ENCODE measurements at places on chromosomes 4 and X. TPM values are rescaled to one million over a fixed set of nuclear protein-coding genes. Genes with fewer than 3 reads are reported as not detected.

CABS1 gene
- not detected for total RNA-seq

LDOC1 gene
- 47.4 TPM for total RNA-seq

DGKK gene
- 0.03 TPM for total RNA-seq

GLOD5 gene
- total RNA-seq = 0.84 TPM

CXCL10 gene
- 31.6 TPM for total RNA-seq

DNA sequence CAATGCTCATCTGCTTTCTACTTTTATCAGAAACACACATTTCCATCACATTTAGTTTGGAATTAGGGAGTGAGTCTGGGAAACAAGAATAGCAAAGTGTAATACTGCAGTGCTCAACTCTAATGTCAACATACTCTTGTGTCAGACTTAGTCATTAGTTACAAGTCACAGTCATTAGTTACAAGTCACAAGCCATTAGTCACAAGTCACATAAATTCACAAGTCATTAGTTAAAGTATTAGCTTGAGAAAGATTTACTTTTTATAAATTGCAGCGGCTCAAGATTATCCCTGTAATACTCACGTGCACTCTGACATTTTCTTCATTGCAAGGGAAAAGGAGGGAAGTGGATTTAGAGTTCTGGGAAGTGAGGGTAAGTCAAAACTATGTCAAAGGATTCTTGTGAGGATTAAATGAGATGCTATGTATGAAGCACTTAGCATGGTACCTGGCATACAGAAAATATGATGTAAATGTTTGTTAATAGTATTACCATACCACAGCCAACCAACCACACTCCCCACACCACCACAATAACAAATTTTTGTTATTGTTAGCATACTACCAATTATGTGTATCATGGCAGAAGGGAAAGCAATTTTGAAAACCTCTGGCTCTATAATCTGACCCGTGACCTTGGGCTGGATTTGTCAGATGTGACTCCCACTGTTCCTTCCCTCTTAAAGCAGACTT is 116.6 kb downstream of the ARHGAP24 start:
- H3K36me3 ChIP-seq = no peaks in the 10 kb centered on the region
- no peak overlapping the region for H3K27ac ChIP-seq
- DNase-seq = no peak
- no peaks in the 10 kb centered on the region for H3K27me3 ChIP-seq
- no peaks in the 10 kb centered on the region for H3K4me1 ChIP-seq

GRCh38 chrX:44228621-44229020 is 114.9 kb downstream of the EFHC2 start:
- no peaks in the 10 kb centered on the region for H3K36me3 ChIP-seq
- H3K4me1 ChIP-seq = no peaks in the 10 kb centered on the region
- no peak for DNase-seq
- no peak overlapping the region for H3K4me3 ChIP-seq
- no peak overlapping the region for H3K27ac ChIP-seq

DNA sequence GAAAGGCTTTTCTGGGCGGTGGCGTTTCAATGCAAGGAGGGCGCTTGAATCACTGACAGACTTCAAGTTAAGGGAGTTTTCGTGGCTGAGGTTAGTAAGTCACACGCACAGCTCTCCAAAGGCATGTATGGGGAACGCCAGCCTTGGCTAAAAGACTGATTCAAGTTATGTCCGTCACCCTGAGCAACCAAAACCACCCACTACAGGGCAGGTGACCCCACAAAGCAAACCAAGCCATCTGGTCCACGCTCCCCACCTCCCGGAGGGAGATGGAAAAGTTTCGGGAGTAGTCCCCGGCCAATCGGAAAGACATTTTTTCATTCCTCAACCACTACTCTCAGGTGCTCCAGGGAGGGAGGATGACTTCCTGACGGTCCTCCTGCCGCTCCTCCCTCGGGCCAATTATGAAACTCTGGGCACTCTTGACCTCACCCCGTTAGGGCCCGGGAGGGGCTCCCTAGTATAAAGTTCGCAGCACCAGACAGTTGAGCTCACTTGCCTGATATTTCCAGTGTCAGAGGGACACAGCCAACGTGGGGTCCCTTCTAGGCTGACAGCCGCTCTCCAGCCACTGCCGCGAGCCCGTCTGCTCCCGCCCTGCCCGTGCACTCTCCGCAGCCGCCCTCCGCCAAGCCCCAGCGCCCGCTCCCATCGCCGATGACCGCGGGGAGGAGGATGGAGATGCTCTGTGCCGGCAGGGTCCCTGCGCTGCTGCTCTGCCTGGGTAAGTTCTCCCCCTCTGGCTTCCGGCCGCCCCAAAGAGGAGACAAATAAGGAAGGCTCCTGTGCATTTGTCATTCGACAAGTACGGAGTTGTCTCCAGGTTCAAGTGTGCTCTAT is at the start of gene EREG:
EREG (plus strand) TSS at position 494 of the 840 bp plus-strand sequence; CDS start at position 658, 164 bp downstream.
- H3K36me3 ChIP-seq = no peaks in the 10 kb centered on the region
- peaks cover 20% of the 10 kb centered on the region for H3K4me1 ChIP-seq
- H3K27me3 ChIP-seq = peaks cover 26% of the 10 kb centered on the region
- H3K27ac ChIP-seq = no peak within 1 kb of the TSS
- peak; percentile 91 for DNase-seq

DNA sequence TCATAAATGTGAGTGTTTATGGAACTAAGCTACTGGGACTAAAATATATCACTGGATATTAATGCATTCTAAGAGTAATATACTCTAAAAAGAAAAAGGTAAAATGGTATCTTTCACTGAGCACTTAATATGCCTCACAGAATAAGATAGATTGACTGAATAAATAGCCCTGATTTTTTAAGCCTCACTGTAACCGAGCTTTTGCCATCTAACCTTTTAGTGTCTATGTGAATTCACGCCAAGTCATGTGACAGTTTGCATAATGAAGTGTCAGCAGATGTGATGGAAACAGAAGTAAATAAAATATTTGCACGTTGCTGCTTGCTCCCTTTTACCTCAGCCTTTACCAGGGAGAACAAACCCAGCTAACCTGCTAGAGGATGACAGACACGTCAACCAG is 119.7 kb upstream of the NWD2 start:
- H3K27me3 ChIP-seq = no peaks in the 10 kb centered on the region
- no peak for DNase-seq
- H3K27ac ChIP-seq = no peak overlapping the region
- H3K4me1 ChIP-seq = no peaks in the 10 kb centered on the region
- no peaks in the 10 kb centered on the region for H3K36me3 ChIP-seq

DNA sequence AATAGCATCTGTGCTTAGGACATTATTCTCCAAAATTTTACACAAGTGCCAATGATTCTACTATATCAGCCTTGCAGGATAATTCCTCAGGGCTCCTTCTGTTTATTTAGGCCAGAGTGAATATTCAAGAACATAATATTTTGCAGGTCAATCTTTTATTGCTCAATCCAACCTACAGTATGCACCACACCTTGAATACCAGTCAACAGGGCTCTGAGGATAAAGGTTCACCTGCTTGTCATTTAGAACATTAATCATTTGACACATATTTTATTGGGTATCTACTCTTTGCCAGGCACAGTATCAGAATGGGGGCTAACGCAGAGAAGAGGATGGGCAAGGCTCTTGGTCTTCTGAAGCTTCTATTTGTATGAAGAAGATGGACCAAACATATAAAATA is 66.2 kb upstream of the SHISA3 start:
- no peaks in the 10 kb centered on the region for H3K27me3 ChIP-seq
- no peak overlapping the region for H3K27ac ChIP-seq
- DNase-seq = no peak
- H3K4me1 ChIP-seq = no peaks in the 10 kb centered on the region
- H3K36me3 ChIP-seq = no peaks in the 10 kb centered on the region

GRCh38 chrX:153320555-153321184 is 897 bp downstream of the PNMA6F start:
- peaks cover 13% of the 10 kb centered on the region for H3K27me3 ChIP-seq
- no peak overlapping the region for H3K27ac ChIP-seq
- no peak for DNase-seq
- H3K36me3 ChIP-seq = no peaks in the 10 kb centered on the region
- no peaks in the 10 kb centered on the region for H3K4me1 ChIP-seq
- H3K4me3 ChIP-seq = no peak overlapping the region

- H3K27ac ChIP-seq = no peak overlapping the region
- H3K4me1 ChIP-seq = no peaks in the 10 kb centered on the region
- H3K36me3 ChIP-seq = no peaks in the 10 kb centered on the region
- no peak for DNase-seq
- H3K4me3 ChIP-seq = no peak overlapping the region
Measured at GRCh38 chr4:26248647-26249046, 72.2 kb upstream of the RBPJ start.

DNA sequence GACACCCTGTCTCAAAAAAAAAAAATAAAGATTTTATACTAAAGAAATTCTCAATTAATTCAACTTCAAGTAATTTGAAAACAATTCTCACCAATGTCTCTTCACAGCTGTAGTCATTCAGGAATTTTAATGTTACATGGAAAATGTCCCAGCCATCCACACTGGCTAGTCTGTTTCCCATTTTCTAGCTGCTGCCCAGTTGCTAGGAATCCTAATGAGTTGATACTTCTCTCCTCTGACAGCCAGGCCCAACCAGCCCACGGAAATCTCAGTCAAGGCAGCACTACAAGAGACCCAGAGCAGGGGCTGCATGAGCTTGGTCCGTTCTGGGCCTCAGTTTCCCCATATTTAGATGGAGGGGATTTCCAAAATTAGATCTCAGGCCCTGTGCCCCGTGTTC is 59.1 kb downstream of the CASP3 start:
- no peaks in the 10 kb centered on the region for H3K27me3 ChIP-seq
- no peaks in the 10 kb centered on the region for H3K36me3 ChIP-seq
- no peak overlapping the region for H3K27ac ChIP-seq
- no peak overlapping the region for H3K4me3 ChIP-seq

GRCh38 chrX:51837921-51838320 is 55.5 kb upstream of the MAGED1 start:
- no peak overlapping the region for H3K4me3 ChIP-seq
- H3K27ac ChIP-seq = no peak overlapping the region
- H3K4me1 ChIP-seq = no peaks in the 10 kb centered on the region
- no peak for DNase-seq
- no peaks in the 10 kb centered on the region for H3K27me3 ChIP-seq

DNA sequence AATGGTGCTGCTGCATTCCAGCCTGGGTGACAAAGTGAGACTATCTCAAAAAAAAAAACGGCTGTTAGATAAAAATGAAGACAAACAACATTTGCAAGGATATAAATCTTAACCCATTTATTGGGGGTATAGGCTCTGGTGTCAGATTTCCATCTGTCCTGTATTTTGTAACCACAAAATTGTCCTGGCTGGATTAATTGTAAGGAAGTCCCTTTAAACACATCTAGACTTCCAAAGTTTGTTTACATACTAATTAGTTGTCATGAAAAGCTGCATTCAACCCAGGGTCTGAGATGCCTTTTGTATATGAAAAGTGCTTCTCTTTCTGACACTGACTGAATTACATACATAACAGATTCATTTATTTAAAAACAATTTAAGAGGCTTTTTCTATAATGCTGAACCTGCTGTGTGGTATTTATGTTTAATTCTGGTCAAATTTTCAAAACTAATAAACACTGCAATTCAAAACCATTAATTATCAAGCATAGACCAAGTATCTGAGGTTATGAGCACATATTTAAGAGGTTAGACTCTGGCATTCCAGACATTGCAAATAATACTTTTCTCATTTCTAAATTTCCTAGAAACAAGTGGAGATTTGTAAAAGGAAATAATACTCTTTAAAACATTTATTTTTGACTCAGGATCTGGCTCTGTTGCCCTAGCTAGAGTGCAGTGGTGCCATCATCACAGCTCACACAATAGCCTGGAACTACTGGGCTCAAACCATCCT is 17.5 kb upstream of the UGDH start:
- no peak overlapping the region for H3K4me3 ChIP-seq
- H3K4me1 ChIP-seq = no peaks in the 10 kb centered on the region
- H3K36me3 ChIP-seq = no peaks in the 10 kb centered on the region
- H3K27ac ChIP-seq = no peak overlapping the region
- no peaks in the 10 kb centered on the region for H3K27me3 ChIP-seq

DNA sequence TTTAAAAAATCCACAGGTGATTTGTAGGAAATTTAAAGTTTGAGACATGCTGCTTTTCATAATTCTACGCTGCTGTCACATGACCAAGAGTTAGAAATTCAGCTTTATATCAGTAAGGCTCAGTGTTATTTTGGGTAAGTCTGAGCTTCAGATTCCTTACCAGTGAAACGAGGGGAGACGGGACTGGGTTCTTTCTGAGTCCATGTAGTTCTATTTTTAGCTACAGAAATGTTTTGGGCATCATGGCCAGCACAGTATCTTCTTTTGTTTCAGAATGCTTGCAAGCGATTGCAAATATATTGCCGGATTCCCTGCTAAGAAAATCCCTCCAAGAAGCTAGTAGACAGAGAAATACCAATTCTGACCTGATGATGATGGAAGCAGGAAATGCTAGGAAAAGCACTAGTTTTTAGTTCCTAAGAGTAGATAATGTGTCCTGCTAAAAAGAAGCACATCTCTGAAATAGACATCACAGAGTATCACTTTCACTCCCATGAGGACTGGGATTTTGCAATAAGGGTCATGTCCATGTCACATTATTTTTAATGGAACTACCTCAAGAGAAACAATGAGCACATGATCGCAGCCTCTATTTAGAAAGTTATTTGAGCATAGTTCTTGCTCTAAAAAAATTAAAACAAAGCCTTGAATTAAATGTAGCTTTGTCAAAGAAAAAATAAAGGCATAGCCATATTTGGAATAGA is 10.9 kb downstream of the ATP1B4 start:
- H3K27me3 ChIP-seq = no peaks in the 10 kb centered on the region
- no peak for DNase-seq
- no peak overlapping the region for H3K4me3 ChIP-seq

DNA sequence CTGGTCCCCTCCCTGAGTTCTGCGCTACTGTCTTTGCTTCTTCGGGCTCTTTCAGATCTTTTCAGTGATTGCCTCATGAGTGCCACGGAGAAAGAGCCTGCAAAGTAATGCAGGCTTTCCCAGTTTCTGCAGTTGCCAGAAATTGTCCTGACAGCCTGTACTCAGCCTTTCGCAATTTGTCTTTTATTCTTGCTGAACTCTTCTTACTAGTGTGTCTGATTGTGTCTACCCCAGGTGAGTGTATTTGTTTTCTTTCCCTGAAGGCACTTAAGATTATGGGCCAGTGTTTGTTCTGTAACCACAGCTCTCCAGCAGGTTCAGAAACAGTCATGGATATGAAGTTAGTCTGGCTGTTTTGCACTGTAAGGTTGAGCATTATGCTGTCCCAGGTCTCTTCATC is 47.1 kb downstream of the FAM193A start:
- H3K27ac ChIP-seq = peak overlapping the region; percentile 33
- no peaks in the 10 kb centered on the region for H3K27me3 ChIP-seq
- H3K4me3 ChIP-seq = no peak overlapping the region
- H3K4me1 ChIP-seq = peaks cover 17% of the 10 kb centered on the region
- no peaks in the 10 kb centered on the region for H3K36me3 ChIP-seq

DNA sequence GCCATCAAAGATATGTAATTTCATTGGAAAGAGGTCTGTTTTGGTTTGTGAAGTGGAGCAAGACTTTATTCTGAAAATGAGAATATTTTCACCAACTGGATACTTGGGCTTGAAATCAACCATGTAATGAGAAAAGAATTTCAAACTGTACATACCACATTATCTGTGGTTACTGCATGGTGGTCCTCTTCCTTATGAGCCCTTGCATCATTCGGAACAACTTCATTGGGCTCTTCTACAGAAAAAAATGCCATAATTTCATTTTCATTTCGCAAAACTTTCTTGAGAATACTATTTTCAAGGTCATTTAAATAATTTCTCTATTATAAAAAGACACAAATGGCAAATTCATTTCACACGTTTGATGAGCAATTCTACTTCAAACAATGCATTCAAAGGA is 148.6 kb upstream of the RPS6KA6 start:
- H3K4me3 ChIP-seq = no peak overlapping the region
- H3K4me1 ChIP-seq = no peaks in the 10 kb centered on the region
- H3K36me3 ChIP-seq = no peaks in the 10 kb centered on the region
- H3K27ac ChIP-seq = no peak overlapping the region
- no peaks in the 10 kb centered on the region for H3K27me3 ChIP-seq
- DNase-seq = no peak
